DMS153 (cell line): ENCODE measurements at places on chromosomes 16 and 17.

- DNase-seq, result no peak
These were observed 104.5 kb downstream of the RMI2 start for GRCh38 chr16:11449716-11450115.

GRCh38 chr17:81285179-81285878 lies 9.8 kb downstream of the SLC38A10 start:
- DNase-seq, result no peak

DNA sequence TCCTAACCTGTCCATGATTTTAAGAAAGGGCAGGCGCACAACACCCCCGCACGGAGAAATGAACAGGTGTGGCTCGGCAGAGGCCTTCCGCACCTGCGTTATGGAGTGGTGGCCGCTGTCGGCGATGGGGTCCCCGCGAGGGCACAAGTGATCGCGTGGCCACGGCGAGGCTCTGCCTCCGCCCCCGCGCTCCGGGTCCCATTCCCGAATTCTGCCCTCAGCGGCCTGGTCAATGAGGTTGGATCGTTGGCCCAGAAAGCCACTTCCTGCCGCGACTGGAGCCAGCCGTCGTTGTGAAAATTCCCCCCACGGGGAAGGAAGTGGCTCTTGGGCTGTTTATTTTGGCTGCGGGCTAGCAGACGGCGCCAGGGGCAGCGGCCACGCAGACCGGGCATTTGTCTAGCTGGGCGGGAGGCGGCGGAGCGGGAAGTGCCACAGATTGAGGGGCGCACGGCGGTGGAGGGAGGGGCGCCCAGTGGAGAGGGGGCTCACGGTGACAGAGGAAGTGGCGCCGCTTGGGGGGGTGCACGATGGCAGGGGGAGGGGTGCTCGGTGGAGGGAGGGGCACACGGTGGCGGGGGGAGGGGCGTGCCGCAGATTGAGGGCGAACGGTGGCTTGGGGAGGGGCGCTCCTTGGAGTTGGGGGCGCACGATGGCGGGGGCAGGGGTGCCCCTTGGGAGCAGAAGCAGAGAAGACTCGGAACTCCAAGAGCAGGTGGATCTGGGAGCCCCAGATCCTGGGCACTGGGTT lies 25.0 kb downstream of the MRC2 start:
- peak; percentile 70 for DNase-seq

DNA sequence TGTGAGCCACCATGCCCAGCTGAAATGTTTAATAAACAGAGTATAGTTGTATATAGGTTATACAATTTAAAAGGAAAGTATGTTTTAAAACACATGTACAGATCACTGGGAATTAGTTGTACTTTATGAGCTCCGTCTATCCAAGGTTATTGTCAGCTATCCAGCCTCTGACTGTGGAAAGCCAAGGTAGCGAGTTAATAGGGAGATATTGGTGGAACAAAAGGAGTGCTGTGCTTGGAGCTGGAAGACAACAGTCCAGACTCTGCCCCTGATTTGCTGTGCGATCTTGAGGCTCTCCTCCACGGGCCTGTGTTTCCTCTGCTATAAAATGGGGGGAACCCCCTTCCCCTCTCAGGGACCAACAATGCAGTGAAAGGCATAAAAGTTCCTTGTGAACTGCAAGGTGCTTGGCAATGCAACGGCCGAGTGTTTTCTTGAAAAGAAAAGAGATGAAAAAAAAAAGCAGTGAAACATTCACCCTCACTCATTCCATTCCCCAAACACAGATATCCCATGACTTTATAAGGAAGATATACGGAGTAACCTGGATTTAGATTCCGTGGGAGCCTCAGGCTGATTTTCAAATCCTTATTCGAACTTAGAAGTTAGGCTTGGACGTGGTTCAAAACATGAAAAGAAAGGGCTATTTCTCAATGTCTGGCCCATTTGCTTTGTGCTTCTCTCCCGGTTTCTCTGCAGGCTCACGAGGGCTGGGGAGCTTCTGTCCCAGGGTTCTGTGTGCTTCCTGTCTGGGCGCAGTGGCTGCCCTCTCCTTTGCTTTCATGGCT lies 34.1 kb downstream of the CUEDC1 start:
- DNase-seq, result no peak

DNA sequence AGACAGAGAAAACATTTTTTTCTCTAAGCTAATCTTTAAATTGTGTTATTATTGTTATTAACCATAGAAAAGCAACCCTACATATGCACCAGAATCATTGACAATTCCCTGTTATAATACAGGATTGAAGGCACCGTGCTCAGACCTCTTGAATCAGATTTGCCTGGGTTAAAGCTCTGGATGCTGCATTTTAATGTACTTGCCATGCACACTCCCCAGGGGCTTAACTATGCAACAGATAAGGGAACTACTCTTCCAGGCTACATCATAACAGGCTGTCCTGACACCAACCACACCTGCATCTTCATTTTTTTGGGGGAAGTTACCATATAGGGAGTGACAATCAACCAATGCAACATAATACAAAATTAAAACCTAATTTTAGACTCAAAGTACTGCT lies 1187.6 kb upstream of the CDH8 start:
- DNase-seq, result no peak
